Smooth muscle cell of the coronary artery (primary cell): ENCODE measurements at places on chromosomes 2 and 18. TPM values are rescaled to one million over a fixed set of nuclear protein-coding genes. Genes with fewer than 3 reads are reported as not detected.

The MAL gene
- not detected in 2 replicates for total RNA-seq

The EMILIN1 gene
- 213 and 319 TPM in 2 replicates for total RNA-seq

The BUB1 gene
- 1.3 and 9.5 TPM in 2 replicates for total RNA-seq

The IL36G gene
- not detected in 2 replicates for total RNA-seq

The FRZB gene
- total RNA-seq: under 0.01 TPM in 1 of 2 replicates, not detected in the other

The TRMT61B gene
- 11.0 and 12.0 TPM in 2 replicates for total RNA-seq

The C1QL2 gene
- total RNA-seq: not detected in 2 replicates

The NMUR1 gene
- 0.23 TPM in 1 of 2 replicates, not detected in the other for total RNA-seq

The KIAA2012 gene
- total RNA-seq: under 0.01 TPM in 1 of 2 replicates, not detected in the other

The SLC9A4 gene
- total RNA-seq: not detected in 2 replicates

The MARCO gene
- total RNA-seq: not detected in 2 replicates

The ZNF24 gene
- total RNA-seq: 12.4 and 23.9 TPM in 2 replicates

The EVX2 gene
- not detected in 2 replicates for total RNA-seq

The IGFBP5 gene
- 68.3 and 246 TPM in 2 replicates for total RNA-seq
